ENCODE measurements at places on chromosomes 5 and 9.

GRCh38 chr5:151662805-151663204, 23.9 kb downstream of the SPARC start:
- no peak for DNase-seq

DNA sequence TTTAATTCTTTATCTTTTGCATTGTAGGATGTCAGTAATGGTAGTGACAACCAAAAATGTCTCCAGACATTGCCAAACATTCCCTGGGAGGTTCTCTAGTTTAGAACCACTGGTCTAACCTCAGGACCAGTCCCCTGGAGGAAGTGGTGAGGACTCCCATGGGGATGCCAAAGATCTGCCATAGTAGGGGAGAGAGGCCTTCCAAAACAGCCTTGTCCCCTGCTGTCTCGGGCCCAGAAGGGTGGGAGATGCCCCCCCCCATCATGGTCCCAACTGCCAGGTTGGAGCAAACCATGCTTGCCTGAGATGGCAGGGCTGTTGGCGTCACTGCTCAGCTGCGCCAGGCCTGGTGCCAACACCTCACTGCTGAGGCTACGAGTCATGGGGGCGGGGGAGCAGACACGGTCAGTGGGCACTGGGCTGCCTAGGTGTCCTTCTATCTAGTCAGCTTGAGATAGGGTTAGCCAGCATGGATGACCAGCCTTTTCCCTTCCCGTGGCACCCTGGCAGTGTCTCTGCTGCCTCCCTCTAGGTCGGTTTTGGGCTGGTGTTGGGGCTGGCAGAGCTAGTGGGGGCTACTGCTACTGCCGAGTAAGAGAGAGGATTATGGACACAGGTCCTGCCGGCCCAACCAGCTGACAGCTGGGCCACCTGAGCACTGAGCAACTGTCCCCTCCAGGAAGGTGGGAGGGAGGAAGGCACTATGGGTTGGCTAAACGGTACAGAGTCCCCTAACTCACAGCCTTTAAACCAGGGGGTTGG, 8.3 kb upstream of the CXXC5 start:
- no peak for DNase-seq

- no peak for DNase-seq
These were observed 27.0 kb downstream of the OSMR start for GRCh38 chr5:38872826-38873225.

DNA sequence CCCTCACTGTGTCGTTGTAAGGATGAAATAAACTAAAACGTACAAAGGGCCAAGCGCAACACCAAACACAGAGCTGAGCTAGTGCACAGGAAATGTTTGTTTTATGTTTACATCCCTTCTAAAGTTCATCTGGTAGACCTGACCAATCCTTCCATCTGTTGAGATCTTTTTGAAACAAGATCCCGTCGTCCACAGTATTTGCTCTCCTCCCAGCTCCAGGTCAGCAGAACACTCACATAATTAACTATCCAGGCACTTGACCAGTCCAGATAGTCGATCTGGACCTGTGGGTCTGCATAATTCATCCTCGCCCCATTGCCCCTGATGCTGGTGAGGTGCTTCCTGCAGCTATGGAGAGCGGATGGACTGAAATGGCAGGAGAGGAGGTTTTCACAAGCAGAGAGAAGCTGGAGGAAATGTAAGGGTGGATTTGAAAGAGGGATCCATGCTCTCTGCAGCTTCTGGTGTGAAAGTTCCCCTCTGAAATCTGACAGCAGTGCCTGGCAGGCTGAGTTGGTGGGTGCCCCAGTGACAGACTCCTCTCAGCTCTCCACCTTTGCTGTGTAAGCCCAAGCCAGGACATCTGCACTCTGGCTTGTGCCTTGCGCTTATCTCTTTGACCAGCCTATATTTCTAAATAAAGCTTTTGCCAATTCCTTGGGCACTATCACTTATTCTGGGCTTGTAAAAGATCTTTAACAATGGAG, 102.4 kb downstream of the TTLL11 start:
- DNase-seq: no peak

GRCh38 chr5:176596689-176597416, 13.1 kb downstream of the GPRIN1 start:
- DNase-seq: peak; percentile 43

DNA sequence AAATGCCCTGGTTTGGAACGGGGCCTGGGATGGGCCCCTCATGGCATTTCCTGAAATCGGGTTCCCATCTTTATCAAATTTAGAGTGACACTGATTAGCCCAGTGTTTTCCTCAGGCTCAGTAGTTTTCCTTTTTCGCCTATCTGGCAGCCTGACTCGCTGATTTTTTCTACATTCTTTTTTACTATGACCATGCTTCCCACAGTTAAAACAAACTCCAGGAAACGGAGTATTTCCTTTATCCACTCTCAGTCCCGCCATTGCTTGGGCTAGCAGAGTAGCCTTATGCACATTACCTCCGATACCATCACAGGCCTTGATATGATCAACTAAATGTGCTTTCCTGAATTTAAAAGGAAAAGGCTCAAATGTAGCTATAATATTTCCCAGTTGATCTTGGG, 5.5 kb downstream of the OR1Q1 start:
- no peak for DNase-seq

DNA sequence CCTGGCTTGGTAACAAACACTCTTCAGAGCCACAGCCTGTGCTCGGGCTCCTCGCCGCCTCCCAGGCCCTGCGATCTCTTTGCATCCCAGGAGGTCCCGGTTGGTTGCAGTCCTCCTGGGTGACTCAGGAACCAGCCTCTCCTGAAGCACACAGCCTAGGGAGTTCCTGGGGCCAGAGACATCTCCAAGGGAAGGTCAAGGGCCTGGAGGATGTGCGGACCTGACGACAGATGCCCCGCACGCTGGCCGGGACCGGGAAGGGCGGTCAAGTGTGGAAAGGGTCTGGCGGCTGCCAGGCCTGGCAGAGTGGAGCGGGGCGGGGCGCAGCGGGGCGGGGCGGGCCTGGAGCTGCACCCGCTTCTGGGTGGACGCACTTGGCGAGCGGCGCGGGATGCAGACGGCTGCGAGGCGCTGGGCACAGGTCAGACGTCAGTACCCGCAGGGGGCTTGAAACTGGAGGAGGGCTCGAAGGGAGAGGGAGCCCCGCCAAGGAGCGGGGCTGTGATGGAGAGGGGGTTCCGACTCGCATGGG, 45.0 kb upstream of the PRSS3 start:
- no peak for DNase-seq

GRCh38 chr9:6757132-6757455, 679 bp upstream of the KDM4C start:
- peak; percentile 68 for DNase-seq

DNA sequence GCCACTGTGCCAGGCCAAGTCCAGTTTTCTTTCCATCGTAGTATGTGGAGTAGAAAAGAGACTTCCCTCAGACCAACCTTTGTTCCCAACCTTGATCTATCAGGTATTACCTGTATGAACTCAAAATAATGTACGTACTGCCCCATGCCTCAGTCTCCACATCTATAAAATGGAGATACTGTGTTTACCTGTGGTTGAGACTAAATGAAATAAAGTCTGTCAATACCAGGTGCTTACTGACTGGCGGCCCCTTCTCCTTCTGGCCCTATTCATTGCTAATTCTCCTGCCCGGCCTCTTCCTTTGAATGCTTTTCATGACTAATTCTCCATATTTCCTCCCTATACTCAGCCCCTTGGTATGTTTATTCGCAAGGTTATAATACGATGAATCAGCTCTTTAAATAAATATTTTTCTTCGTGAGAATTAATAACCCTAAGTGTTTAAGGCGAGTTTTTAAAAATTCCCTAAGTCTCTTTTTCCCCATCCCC, 89.6 kb upstream of the BASP1 start:
- no peak for DNase-seq

- no peak for DNase-seq
These were observed 369.9 kb downstream of the EFNA5 start for GRCh38 chr5:107300721-107301327.

- peak; percentile 45 for DNase-seq
These were observed 14.4 kb upstream of the SCGB3A1 start for GRCh38 chr5:180605554-180606214.
